ENCODE measurements at places on chromosomes 5 and 9.

GRCh38 chr5:126516133-126516532, 78.9 kb downstream of the ALDH7A1 start:
- no peak for DNase-seq

GRCh38 chr9:10411272-10411671, 201.5 kb downstream of the PTPRD start:
- DNase-seq = no peak

GRCh38 chr9:93302586-93303257, 118.8 kb downstream of the WNK2 start:
- peak; percentile 21 for DNase-seq

- no peak for DNase-seq
These were observed 38.0 kb downstream of the CREBRF start for GRCh38 chr5:173094012-173094661.

DNA sequence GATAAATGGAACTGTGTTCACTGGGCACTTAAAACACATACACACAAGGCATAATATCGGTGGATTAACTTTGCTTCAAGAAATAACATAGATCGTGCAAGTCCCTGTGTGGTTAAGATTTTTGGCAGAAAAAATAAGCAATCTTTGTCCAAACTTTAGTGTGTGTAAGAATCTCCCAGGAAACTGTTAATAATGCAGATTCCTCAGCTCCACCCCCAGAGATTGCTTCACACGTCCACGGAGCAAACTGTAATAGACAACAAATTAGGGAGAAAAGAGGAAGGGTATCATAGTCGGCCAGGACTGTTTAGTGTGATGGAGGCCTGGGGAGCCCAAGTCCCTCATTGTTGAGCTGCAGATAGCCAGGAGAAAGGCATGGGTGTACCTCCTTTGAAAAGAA, 84.8 kb downstream of the PJA2 start:
- no peak for DNase-seq

DNA sequence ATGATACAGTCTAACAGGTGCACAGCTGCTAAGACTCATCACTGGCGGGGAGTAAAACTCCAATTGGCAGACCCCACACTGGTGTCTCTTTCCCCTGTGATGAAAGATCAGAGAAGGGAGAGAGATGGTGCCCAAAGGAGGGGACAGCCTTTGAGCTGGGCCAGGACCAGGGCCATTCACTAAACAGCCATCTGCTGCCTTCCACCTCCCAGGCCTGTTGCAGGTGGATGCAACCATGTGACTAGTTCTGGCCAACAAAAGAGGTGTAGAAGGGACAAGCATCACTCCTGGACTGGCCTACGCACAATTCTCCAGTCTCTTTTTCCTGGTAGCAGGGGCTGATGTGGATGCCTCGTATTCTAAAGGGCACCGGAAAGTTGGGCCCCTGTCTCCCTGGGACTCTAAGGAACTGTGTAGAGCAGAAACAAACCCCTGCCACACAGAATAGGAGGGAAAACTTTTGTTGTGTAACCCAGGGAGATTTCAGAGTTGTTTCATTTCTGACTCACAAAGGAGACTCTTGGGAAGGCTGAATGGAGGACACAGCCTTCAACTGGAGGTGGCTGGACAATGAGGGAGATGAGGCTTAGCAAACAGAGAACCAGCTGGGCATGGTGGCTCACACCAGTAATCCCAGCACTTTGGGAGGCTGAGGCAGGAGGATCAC, 26.9 kb downstream of the TNIP1 start:
- DNase-seq = no peak

GRCh38 chr5:173547579-173547978, 68.9 kb downstream of the BOD1 start:
- DNase-seq = no peak

- no peak for DNase-seq
These were observed 97.7 kb upstream of the ANKRD55 start for GRCh38 chr5:56330806-56331205.

DNA sequence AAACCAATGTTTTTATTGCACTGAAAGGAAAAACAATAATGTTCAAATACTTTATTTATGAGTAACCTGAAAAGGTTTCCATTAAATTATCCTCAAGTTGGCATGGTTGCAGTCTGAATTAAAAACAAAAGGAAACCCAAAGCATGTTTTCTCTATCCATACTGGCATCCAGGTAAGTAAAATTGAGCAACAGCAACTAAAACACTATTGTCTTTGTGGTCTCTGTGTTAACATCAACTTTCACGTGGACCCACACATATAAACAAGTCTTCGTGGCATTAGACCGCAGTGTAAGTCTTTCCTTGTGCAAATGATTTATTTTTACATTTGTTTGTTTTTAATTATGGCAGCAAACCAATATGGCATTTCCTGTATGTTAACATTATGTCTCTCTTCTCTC, 757.6 kb downstream of the SEMA5A start:
- no peak for DNase-seq

DNA sequence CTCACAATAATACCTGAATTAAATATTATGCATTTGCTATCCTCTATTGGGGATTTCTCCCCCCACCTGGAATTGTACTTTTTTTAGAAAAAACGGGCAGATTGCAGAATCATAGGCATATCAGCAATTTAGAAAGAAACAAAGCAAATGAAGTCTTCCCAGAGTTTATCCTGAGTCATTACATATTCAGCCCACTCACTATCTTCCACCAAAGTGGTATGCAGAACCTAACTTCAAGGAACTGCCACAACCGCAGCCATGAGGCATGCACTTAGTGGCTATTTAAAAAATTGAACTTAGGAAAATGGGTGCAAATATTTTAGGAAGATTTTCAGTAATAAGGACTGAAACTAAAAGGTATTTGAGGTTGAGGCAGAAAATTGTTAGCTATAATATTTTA, 48.6 kb downstream of the UBAP1 start:
- no peak for DNase-seq

GRCh38 chr5:139486201-139486600, 3.6 kb upstream of the STING1 start:
- no peak for DNase-seq

Data from stimulated activated CD4-positive, alpha-beta T cell treated with anti-CD3 and anti-CD28 coated beads, Interleukin-1b, Interleukin-23, amount 100 ng/mL, for 1 hour (primary cell).